ENCODE measurements at places on chromosomes 6 and 20. TPM values are rescaled to one million over a fixed set of nuclear protein-coding genes. Genes with fewer than 3 reads are reported as not detected.

Gene TNFRSF21
- 36.5 TPM for total RNA-seq

Gene CRIP3
- total RNA-seq, result 1.7 TPM

Gene ZKSCAN8
- 25.1 TPM for total RNA-seq

Gene TJAP1
- 34.4 TPM for total RNA-seq

Gene DSTN
- total RNA-seq, result 58.1 TPM

Gene KIFC1
- 176 TPM for total RNA-seq

Gene C6orf52
- 1.0 TPM for total RNA-seq

Gene OR2H2
- total RNA-seq, result not detected

Gene HCRTR2
- total RNA-seq, result not detected

Gene SLC17A9
- total RNA-seq, result 8.1 TPM

Gene C20orf204
- total RNA-seq, result 6.7 TPM

Gene TNF
- 2.5 TPM for total RNA-seq

Gene PXT1
- total RNA-seq, result 0.25 TPM

Gene BNIP5
- not detected for total RNA-seq

Gene CST7
- total RNA-seq, result not detected

Gene EYS
- not detected for total RNA-seq

Gene CALHM4
- not detected for total RNA-seq

Gene RTEL1
- total RNA-seq, result 55.0 TPM

Gene TRIM40
- not detected for total RNA-seq

Gene TMEM217
- total RNA-seq, result 0.34 TPM

Gene HCK
- total RNA-seq, result 2.2 TPM

Gene TRAPPC3L
- not detected for total RNA-seq

Gene B3GALT4
- 17.3 TPM for total RNA-seq

Gene CTAGE9
- not detected for total RNA-seq

Gene ENPP4
- 9.2 TPM for total RNA-seq

Gene PPT2
- 34.1 TPM for total RNA-seq

Gene SNTA1
- 36.6 TPM for total RNA-seq

Gene SLC4A11
- total RNA-seq, result 27.5 TPM

Gene BANF2
- not detected for total RNA-seq

Gene SEMG1
- total RNA-seq, result not detected

Gene PI3
- total RNA-seq, result not detected

Gene ARMH2
- not detected for total RNA-seq

Gene IL17F
- not detected for total RNA-seq

Gene PEX7
- 5.8 TPM for total RNA-seq

Gene ADGRF4
- total RNA-seq, result not detected

Gene ZSWIM1
- total RNA-seq, result 12.7 TPM

Gene FRK
- 0.46 TPM for total RNA-seq

Gene C4B
- 3.7 TPM for total RNA-seq

Gene HLA-DPB1
- total RNA-seq, result 74.5 TPM

Gene GNRH2
- 1.1 TPM for total RNA-seq

Gene UCKL1
- 43.0 TPM for total RNA-seq

Gene PGC
- total RNA-seq, result not detected

Gene LY6G6D
- total RNA-seq, result not detected

Gene PI16
- 0.30 TPM for total RNA-seq

Gene SAMD10
- 13.3 TPM for total RNA-seq

Gene BPIFB6
- not detected for total RNA-seq
